BJ (cell line): ENCODE measurements at places on chromosomes 6 and 20.
A peak's percentile ranks its signal among the peaks of the same experiment; 100 is the strongest.

- no peak for DNase-seq
These were observed 21.8 kb upstream of the PCMTD2 start for GRCh38 chr20:64233725-64234124.

DNA sequence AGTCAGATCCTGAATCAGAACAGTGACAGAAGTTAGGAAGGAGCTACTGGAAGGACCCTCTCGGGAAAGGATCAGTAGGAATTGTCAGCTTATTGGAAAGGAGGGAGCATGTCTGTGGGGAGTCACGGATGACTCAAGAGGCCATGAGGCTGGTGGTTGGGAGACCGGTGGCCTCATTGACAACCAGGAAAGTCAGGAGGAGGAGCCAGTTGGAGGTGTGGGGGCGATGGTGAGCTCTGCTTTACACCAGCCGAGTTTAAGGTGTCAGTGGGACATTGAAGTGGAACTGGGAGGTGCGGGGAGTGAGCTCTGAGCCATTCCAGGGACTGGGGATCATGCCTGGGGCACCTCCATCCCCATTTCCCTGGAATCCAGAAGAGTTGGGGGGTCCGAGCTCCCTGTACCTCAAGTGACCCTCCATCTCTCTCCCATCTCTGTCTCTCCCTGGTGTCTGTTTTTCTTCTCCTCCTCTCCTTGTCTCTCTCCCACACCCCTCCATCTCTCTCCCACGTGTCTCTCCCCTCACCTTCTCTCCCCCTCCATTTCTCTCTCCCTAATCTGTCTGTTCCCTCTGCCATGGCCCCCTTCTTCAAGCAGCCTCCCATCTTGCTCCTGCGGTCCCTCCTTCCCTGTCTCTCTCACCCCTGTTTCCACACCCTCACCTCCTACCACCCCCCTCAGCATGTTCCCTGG lies 14.3 kb upstream of the ZBTB9 start:
- DNase-seq, result no peak

- DNase-seq, result no peak
These were observed 5.4 kb downstream of the CTNNBL1 start for GRCh38 chr20:37699202-37699601.

- no peak for DNase-seq
These were observed 117.8 kb downstream of the FOXA2 start for GRCh38 chr20:22466447-22467171.

DNA sequence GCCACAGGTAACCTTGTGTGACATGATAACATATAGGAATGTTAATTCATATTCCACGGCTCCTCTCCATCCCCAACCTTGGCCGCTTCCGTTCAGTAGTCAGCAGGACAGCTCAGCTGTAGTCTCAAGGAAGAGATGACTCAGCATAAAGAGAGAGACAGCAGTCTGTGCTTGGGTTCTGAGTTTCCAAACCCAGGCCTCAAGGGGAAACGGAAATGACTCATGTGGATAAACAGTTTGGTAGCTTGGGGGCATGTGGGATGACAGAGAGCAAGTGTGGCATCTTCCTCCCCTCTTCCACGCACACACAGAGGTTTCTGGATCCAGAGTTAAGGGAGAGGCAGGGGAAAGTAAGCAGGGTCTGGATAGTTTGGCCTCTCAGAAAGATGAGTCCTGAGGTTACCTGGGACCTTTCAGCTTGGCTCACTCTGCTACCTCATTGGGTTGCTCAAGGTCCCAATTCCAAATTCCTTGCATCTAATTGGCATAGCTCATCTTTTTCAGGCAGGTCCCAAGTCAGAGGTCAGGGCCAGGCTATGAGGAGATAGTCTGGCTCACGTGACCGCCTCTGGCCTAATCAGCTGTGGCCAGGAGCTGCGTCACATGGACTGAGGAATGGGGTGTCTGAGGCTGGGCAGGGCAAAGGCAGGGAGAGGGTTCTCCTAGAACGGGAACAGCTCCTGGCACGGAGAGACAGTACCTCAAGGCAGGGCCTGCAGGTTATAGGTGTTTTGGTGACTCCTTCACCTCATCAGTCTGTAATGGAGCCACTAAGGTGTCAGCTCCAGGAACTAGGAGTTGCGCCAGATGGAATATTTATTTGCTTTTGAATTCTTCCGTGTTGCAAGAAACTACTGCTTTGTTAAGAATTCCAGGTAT lies 36.5 kb upstream of the MLN start:
- DNase-seq, result peak; percentile 92

DNA sequence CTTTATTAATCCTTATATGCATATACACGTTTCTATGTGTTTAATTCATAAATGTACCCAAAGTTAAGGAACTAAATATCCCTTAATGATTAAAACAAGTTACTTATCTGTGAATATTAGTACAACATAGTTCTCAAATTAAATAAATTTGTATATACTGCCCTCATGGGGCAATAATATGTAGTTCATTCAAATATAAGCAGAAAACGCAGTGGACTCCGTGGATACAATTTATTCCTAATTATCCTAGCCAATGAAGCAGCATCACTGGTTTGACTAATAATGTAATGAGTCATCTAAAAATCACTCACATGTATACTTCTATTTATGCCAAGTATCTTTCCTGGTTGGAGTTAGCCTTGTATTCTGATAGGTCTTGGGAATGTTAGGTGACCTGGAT lies 111.6 kb downstream of the TBC1D32 start:
- no peak for DNase-seq

DNA sequence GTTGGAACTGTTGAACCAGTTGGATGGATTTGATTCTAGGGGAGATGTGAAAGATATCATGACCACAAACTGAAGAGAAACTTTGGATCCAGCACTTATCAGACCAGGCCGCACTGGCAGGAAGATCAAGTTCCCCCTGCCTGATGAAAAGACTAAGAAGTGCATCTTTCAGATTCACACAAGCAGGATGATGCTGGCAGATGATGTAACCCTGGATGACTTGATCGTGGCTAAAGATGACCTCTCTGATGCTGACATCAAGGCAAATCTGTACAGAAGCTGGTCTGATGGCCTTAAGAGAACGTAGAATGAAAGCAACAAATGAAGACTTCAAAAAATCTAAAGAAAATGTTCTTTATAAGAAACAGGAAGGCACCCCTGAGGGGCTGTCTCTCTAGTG lies 72.8 kb upstream of the CDYL start:
- no peak for DNase-seq

DNA sequence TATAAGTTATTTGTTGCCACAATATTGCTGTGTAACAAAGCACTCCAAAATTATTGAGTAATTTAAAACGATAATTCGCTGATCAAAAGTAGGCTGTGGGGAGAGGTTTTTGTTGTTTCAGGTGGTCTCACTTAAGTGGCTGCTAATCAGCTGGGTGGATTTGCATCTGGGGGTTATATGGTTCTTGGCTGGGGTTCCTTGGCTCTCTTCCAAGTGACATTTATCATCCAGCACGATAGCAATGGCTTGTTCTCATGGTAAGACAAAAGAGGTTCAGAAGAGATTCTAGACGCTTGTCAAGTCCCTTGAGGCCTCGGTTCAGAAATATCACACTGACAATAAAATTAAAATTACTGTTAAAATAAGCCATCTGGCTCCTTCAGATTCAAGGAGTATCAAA lies 1648.8 kb downstream of the GRIK2 start:
- DNase-seq, result no peak

GRCh38 chr6:119166024-119166784 lies 87.7 kb upstream of the FAM184A start:
- DNase-seq, result no peak

DNA sequence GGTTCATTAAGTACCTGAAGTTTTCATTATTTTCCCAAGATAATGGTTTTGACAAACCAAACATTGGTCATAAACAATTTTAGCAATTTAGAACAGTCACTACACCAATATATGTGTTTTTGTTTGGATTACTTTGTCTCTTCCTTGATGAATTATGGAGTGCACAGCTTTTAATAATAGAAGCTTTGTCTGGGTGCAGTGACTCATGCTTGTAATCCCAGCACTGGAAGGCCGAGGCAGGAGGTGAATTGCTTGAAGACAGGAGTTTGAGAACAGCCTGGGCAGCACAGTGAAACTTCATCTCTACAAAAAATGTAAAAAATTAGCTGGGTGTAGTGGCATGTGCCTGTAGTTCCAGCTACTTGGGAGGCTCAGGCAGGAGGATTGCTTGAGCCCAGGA lies 89.4 kb upstream of the ANKEF1 start:
- no peak for DNase-seq

GRCh38 chr6:125285936-125286335 lies 15.8 kb downstream of the HDDC2 start:
- DNase-seq, result no peak

DNA sequence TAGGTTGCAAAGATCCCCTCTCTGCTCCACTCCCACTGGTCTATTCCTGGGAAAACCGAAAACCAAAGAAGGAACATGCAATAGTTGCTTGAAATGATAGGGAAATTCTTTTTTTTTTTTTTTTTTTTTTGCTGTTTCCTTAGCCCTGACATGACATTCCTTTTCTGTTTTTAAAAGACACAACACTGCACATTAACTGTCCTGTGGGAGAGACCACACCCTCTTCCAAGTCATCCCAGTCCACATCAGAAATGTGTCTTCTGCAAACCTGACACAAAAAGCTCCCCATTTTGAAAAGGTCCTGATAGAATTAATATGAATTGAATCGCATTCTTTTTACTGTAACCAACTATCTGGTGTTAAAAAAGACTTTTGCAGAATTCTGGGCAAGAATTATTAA lies 43.4 kb upstream of the RIPOR2 start:
- no peak for DNase-seq

- no peak for DNase-seq
These were observed 205.5 kb downstream of the ZNF217 start for GRCh38 chr20:53387983-53388675.

DNA sequence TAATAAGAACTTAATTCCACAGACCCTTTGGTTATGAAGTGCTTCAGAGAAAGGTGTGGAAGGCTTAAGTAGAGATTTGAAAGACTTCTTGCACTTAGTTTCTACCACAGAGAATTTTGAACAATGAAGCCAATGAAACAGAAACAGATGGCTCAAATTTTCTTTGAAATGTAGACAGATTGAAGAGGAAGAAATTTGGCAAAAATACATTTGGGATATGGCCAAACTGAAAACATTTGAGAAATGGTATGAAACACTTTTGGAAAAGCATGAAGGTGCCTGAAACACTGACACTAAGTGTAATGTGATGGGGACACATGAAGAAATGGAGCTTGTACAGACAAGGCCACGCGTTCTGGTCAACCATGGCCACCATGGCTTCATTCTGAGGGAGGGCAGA lies 272.4 kb upstream of the EXOC2 start:
- DNase-seq, result no peak

DNA sequence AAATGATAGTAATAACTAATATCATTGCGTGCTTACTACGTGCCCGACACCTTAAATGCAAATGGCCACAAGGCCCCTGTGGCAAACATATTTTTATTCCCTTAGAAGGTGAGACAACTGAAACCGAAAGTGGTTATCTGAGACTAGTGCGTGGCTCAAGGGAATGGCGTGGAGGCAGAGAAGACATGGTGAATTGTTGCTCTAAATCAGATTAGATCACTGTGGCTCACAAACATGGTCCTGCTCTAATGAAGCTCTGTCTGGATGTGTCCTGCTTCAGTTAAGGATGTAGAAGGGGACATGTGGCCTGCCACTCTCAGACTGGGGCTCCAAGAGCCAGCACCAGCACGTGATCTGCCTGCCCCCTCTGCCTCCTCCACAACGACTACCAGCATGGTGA lies 124.2 kb upstream of the GMDS start:
- DNase-seq, result no peak

DNA sequence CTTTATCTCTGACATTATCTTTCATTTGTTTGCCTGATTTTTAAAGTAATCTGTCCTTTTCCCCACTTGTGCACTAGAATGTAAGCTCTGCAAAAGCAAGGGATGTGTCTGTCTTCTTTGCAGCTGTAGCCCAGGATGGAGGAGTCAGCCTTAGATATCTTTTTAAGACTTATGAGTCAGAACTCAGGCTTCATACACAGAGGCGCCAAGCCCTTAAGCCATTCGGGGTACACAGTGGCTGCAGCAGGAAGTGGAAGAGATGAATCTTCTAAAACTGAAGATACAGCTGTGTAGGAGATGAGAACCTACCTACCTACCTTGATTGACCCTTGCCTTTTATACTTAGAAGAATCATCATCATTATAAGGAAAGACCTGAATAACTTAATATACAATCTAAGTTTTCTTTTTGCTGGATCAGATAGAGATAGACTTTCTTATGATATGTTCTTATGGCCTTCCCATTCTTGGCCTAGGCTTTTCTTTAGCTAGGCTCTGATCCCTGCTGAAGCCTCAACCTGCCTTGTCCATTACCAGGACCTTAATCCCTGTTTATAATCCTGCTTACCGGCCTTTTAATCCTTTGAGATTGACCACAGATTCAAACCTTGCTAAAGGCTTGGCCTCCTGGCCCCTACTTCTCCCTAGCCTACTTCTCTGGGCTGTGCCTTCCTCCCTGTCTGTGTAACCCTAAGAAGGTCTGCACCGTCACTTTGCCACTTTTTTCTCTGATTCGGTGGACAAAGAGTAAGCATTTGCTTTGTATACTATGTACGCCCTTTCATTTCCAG lies 304.5 kb downstream of the PRL start:
- DNase-seq, result peak; percentile 35

GRCh38 chr20:3238616-3239025 lies 369 bp downstream of the SLC4A11 start:
- DNase-seq, result no peak

GRCh38 chr6:89270951-89271721 lies 44.0 kb downstream of the GABRR2 start:
- no peak for DNase-seq

- no peak for DNase-seq
These were observed 31.1 kb downstream of the RALY start for GRCh38 chr20:34024723-34025351.

- no peak for DNase-seq
These were observed 341.7 kb downstream of the CDH26 start for GRCh38 chr20:60299951-60300350.

DNA sequence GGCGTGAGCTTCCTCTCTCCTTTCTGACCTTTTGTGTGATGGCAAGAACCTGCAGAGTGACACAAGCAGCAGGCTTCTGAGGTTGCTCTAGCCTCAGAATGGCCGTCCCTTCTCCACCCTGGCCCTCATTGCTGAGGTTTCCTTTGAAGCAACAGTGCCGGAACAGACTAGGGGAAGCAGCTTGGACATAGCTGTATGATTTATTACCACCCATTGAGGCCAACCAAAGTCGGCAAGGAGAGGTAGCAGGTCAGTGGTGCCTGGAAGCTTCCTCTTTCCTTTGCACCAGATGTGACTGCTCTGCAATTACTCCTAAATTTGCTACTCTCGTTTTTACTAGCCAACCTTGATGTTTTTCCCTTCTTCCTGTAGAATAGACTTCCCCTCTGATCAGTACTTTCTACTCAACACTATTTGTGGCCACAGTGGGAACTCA lies 31.4 kb downstream of the PTPN1 start:
- no peak for DNase-seq
